Progenitor cell of endocrine pancreas (in vitro differentiated cells): ENCODE measurements at places on chromosomes 4 and X.

DNA sequence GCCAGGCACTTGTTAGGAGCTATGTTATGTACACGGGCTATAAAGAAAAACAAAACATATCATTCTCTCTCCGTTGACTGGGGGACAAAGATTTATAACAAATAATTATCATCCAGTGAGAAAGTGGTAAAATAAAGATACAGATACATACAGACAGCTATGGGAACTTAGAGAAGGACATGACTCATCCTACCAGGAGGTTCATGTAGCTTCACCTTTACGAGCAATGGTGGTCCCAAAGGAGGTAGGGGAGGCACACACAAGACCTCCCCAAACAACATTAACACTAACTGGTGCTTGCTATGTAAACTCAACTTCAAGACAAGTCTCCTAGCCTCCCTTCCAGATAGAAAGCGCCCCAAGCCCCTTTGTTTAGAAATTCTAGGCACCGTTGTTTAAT lies 8.9 kb downstream of the AMBN start:
- DNase-seq: no peak
- H3K27ac ChIP-seq: no peak overlapping the region
- no peaks in the 10 kb centered on the region for H3K36me3 ChIP-seq
- no peaks in the 10 kb centered on the region for H3K27me3 ChIP-seq

DNA sequence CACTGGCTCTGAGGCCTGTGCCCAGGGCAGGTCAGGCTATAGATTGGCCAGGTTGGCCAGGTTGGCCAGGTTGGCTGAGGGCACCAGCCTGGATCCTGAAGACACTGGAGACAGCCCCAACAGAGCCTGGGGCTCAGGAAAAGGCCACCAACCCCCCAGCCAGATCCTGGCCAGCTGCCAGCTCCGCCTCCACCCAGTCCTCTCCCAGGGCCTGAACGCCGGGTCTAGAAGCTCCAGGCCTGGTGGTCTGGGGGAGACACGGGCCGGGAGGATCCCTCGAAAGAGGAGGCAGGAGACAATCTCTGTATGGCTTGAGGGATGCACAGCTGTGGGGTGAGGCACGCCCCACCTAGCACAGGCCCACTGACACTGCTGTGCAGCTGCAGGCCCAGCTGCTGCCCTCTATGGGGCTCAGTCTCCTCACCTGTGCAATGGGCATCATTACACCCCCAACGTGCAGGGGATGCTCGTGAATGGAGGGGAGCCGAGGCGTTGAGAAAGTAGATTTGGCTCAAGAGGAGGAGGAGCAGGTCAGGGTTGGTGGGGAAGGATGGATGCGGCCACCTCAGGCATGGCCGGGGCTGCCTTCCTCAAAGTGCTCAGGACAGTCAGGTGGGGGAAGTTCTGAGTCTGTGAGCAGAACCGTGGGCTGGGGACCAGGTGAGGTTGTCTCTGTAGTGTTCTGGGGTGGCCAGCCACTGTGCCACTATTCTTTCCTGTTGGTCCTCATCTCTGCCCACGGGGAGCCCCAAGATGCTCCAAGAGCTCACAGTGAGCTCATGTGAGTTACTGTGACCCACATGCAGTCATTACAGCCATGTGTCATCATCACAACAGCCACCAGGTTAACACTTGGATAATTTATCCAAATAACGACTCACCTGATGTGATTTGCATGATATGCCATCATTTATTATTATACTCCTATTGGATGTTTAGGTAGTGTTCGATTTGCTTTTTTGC lies 10.8 kb upstream of the GAGE10 start:
- H3K4me3 ChIP-seq: no peak overlapping the region
- no peak overlapping the region for H3K27ac ChIP-seq

DNA sequence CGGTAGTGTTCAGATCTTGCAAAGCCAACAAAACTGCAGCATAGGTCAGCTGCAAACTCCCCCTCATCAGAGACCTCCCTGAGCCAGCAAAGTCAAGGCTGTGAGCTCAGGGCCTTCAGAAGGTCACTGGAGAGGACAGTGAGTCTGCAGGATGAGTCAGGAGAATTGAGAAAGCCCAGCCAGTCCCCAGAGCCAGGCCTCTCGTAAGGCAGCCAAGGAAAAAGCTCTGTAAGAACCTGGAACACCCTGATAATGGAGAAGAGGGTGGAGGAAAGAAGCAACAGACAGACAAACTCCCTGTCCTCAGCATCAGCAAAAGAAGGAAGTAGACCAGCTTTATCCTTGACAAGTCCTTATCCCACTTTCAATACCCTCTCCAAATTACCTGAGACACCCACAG lies 33.0 kb downstream of the GRIA3 start:
- H3K27me3 ChIP-seq: no peaks in the 10 kb centered on the region
- H3K36me3 ChIP-seq: no peaks in the 10 kb centered on the region
- no peaks in the 10 kb centered on the region for H3K4me1 ChIP-seq
- no peak overlapping the region for H3K4me3 ChIP-seq
- no peak overlapping the region for H3K27ac ChIP-seq

DNA sequence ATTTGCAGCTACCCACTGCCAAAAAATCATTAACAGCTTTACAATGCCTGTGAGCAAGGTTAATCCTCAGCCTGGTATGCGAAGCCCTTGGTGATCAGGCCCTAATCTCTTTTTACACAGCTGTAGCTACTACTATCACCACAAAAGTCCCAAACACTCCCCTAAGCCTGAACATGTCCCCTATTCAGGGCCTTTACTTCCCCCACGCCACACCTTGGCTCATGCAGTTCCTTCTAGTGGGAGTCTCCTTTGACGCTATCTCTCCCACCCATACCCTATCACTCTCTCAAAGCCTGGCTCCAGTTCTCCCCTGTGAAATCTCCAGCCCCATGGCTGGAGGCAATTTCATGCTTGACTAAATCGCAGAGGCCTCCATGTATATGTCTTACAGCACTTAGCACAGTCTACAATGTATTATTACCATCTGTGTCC lies 90.6 kb upstream of the CBR4 start:
- no peaks in the 10 kb centered on the region for H3K27me3 ChIP-seq
- H3K4me1 ChIP-seq: peaks cover 15% of the 10 kb centered on the region
- H3K36me3 ChIP-seq: peaks cover 24% of the 10 kb centered on the region
- no peak for DNase-seq
- peak overlapping the region; percentile 34 for H3K27ac ChIP-seq

- no peaks in the 10 kb centered on the region for H3K36me3 ChIP-seq
- H3K27me3 ChIP-seq: peaks cover 24% of the 10 kb centered on the region
- H3K27ac ChIP-seq: no peak overlapping the region
Measured at GRCh38 chrX:111007238-111007637, 88.8 kb upstream of the PAK3 start.

- no peak overlapping the region for H3K27ac ChIP-seq
- DNase-seq: no peak
- peaks cover 3% of the 10 kb centered on the region for H3K4me1 ChIP-seq
Measured at GRCh38 chr4:80011636-80012236, 61.3 kb downstream of the ANTXR2 start.

GRCh38 chr4:43374216-43374751 lies 481.8 kb downstream of the GRXCR1 start:
- H3K36me3 ChIP-seq: no peaks in the 10 kb centered on the region
- H3K4me1 ChIP-seq: no peaks in the 10 kb centered on the region
- H3K27ac ChIP-seq: no peak overlapping the region
- DNase-seq: no peak
- no peaks in the 10 kb centered on the region for H3K27me3 ChIP-seq
- H3K4me3 ChIP-seq: no peak overlapping the region

GRCh38 chr4:92970996-92971395 lies 667.2 kb downstream of the GRID2 start:
- no peak overlapping the region for H3K4me3 ChIP-seq
- no peak overlapping the region for H3K27ac ChIP-seq
- H3K36me3 ChIP-seq: no peaks in the 10 kb centered on the region
- no peak for DNase-seq
- no peaks in the 10 kb centered on the region for H3K27me3 ChIP-seq

GRCh38 chr4:167248271-167248670 lies 14.0 kb upstream of the SPOCK3 start:
- no peak overlapping the region for H3K4me3 ChIP-seq
- no peaks in the 10 kb centered on the region for H3K36me3 ChIP-seq
- H3K4me1 ChIP-seq: no peaks in the 10 kb centered on the region
- peaks cover 5% of the 10 kb centered on the region for H3K27me3 ChIP-seq
- no peak for DNase-seq
- H3K27ac ChIP-seq: no peak overlapping the region
